ENCODE measurements at places on chromosomes 12 and 14. TPM values are rescaled to one million over a fixed set of nuclear protein-coding genes. Genes with fewer than 3 reads are reported as not detected.
A peak's percentile ranks its signal among the peaks of the same experiment; 100 is the strongest.

- no peak for DNase-seq
Observed at GRCh38 chr12:132243596-132244310, 85.6 kb downstream of the GALNT9 start.

DNA sequence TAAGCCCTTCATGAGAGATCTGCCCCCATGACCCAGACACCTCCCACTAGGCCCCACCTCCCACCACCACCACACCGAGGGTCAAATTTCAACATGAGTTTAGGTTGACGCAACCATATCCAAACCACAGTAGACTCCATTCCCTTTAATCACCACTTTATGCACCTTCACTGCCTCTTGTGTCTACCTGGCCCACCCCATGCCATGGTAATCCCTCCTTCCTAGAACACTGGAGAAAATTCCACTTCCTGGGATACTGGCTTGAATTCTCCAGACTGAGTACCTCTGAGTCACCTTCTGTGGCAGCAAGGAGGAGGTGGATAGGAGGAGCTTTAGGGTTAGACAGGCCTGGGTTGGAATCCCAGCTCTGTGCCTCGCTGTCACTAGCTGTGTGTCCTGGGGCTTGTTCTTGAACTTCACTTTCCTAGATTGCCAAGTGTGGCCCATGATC, 26.1 kb upstream of the CIPC start:
- DNase-seq: peak; percentile 71

- DNase-seq: no peak
Observed at GRCh38 chr12:5581019-5581418, 149.1 kb downstream of the NTF3 start.

DNA sequence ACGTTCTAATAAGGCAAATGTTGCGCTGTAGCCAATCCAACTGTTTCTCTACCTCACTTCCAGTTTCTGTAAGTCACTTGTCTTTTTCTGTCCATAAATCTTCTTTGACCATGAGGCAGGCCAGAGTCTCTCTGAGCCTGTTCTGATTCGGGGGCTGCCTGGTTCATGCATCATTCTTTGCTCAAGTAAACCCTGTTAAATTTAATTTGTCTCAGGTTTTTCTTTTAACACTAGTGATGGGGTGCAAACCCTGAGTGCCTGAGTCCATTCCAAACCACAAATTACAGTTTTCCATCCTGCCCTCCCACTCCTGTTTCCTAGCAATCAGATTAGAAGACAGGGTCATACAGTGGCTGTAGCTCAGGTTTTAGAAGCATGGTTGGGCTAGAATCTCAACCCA, 41.9 kb downstream of the VWF start:
- DNase-seq: no peak

DNA sequence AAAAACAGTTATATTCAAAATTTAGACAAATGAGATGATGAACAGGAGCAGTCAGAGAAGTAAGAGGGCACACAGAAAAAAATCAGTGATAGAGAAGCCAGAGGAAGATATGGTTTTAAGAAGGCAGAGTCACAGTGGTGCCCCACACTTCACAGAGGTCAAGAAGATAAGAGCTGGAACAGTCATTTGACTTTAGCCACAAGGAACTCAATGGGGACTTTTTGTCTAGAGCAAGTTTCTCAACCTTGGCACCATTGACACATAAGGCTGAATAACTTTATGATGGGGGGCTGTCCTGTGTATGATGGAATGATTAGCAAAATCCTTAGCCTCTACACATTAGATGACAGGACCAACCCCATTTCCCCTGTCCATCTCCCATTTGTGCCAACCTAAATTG, 172.8 kb upstream of the PLEKHG7 start:
- DNase-seq: no peak

DNA sequence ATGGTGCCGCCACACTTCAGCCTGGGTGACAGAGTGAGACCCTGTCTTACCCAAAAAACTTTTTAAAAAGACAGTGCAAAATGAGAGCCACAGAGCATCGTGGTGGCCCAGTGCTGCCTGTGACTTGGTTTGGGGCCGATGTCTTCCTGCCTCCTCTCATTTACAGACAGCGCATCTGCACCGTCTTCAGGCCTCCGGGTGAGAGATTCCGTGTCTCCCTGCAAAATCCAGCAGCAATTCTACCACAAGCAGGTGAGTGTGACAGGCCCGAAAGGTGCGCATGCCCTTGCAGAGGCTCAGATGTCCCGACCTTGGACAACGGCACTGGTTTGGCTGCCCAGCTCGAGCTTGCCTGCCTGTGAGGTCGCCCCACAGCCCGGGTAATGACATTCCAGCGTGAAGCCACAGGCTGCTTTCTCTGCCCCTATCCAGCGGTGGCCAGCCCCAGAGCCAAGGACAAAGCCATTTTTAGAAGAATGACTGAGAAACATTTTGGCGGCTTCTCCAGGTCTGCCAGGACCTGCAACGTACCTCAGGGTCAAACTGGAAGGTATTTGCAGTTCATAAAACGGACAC, 70.3 kb upstream of the RFLNA start:
- no peak for DNase-seq

GPATCH2L gene
- 15.0 TPM for total RNA-seq

DNA sequence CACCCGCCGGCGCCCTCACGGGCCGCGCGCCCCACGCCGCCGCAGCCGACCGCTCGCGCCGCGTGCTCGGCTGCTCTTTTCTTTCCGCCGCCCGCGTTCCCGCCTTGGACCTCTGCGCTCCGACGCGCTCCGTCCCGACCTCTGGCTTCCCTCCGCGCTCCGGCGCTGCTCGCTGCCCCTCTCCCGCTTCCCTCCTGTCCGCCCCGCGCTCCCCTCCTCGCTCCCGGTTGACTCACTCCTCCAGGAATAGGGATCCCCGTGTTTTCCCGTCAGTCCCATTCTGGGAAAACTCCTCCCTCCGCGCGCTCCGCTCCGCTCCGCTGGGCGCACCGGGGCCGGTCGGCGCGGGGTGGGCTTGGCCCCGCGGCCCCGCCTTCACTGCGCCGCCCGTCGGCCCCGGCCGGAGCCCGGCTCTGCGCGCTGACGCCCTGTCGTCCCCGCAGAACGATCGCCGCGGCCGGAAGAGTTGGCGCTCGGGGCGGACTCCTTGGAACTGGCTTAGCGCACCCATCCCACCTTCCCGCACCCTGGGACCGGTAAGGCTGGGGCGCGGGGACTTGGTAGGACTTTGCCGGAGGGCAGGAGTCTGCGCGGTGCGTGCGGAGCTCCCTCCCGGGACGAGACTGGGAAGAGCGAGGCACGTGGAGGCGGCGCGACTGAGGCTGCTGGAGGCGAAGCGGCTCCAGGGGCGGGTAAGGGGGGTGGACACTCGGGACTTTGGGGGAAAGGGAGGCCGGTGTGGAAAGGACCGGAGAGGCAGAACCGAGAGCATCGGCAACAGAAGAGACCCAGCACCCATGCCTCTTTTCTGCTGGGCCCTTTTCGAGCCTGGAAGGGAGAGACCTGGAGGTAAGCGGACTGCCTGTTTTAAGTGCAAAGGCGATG, 550 bp downstream of the TEAD4 start:
- no peak for DNase-seq

GRCh38 chr14:95128140-95128539, 29.2 kb downstream of the DICER1 start:
- DNase-seq: no peak

GRCh38 chr12:29039013-29039412, 110.1 kb upstream of the FAR2 start:
- DNase-seq: no peak

TAS2R50 gene
- total RNA-seq: 0.60 TPM
